ENCODE measurements at places on chromosomes 11 and 22. TPM values are rescaled to one million over a fixed set of nuclear protein-coding genes. Genes with fewer than 3 reads are reported as not detected.

RPL27A gene
- total RNA-seq: 721 TPM

NLRP10 gene
- total RNA-seq: 10.7 TPM

SOX6 gene
- 0.62 TPM for total RNA-seq

MPZL3 gene
- total RNA-seq: 1.8 TPM

MMP13 gene
- total RNA-seq: not detected

GDPD4 gene
- total RNA-seq: not detected

IGF2 gene
- total RNA-seq: 0.11 TPM

DNAJC4 gene
- total RNA-seq: 9.1 TPM

MICAL2 gene
- total RNA-seq: 241 TPM

MS4A6E gene
- not detected for total RNA-seq

LARGE2 gene
- total RNA-seq: not detected

SLC22A25 gene
- not detected for total RNA-seq

AIFM3 gene
- total RNA-seq: 0.33 TPM

PLEKHA7 gene
- not detected for total RNA-seq

FGF3 gene
- not detected for total RNA-seq

APLNR gene
- not detected for total RNA-seq

OR5AR1 gene
- total RNA-seq: not detected

CTSF gene
- total RNA-seq: 20.6 TPM

SH3BP1 gene
- total RNA-seq: 11.7 TPM

LMO2 gene
- not detected for total RNA-seq

DNHD1 gene
- 12.2 TPM for total RNA-seq

WBP2NL gene
- 0.50 TPM for total RNA-seq

BTBD18 gene
- total RNA-seq: not detected

PKNOX2 gene
- total RNA-seq: 0.37 TPM

MS4A4E gene
- not detected for total RNA-seq

HEPN1 gene
- total RNA-seq: not detected

GRAP2 gene
- total RNA-seq: not detected

PNPLA3 gene
- total RNA-seq: 3.5 TPM

HOATZ gene
- under 0.01 TPM for total RNA-seq

TYMP gene
- 5.1 TPM for total RNA-seq

SCUBE2 gene
- 3.4 TPM for total RNA-seq

TRIM51G gene
- not detected for total RNA-seq

Data from uterine smooth muscle cell (primary cell).